Effector memory CD4-positive, alpha-beta T cell (primary cell): ENCODE measurements at places on chromosomes 7 and 10.

DNA sequence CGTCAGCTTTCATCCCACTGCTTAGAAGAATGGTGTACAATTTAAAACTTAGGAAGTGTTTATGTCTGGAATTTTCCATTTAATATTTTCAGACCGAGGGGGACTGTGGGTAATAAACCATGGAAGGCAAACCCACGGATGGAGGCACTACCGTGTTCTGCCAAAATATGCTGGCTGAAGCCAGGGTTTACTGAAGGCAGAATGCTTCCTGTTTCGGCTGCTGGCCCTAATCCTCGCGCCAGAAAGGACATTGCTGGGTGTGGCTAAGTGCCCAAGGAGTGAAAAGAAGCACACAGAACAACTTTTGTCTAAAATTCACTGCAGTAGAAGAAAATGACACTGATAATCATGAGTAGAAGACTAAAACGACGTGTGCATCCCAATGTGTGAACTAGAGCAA lies 32.3 kb downstream of the PITRM1 start:
- no peak for DNase-seq

- no peak for DNase-seq
Observed at GRCh38 chr7:64878684-64879083, 24.4 kb upstream of the ZNF273 start.

- DNase-seq = no peak
Observed at GRCh38 chr10:8731121-8732095, 676.9 kb downstream of the GATA3 start.

DNA sequence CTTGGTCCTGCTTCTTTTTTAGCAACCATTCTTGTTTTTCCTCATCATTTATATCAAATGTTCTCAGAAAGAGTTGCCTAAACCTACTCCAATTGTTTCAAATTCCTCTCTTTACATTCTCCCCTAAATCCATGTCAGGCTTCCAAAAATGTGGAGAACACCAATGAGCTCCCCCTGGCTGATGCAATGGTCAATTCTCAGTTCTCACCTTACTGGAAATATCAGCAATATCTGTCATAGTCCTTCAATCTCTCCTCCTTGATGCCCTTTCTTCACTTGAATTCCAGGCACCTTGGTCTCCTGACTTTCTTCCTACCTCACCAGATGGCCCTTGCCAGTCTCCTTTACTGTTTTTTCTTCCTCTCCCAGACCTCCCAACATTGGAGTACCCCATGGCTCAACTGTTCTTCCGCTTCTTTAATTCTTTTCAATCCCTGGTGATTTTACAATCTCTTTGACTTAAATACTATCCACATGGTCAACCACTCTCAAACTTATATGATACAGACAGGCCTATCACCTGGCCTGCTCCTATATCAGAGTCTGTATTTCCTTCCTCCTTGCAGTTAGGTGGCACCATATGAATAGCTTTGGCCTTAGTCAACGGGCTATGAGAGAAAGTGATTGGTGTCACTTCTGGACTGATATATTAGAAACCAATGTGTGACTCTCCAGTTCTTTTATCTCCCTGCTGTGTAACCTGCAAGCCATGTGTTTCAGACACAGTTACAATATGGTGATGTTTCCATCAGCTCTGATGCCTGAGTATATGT lies 47.4 kb upstream of the CAV2 start:
- no peak for DNase-seq

- no peak for DNase-seq
Observed at GRCh38 chr7:142407939-142408570, 150.2 kb upstream of the PRSS58 start.

- no peak for DNase-seq
Observed at GRCh38 chr7:75619636-75620035, 119.1 kb downstream of the HIP1 start.
